ENCODE measurements at places on chromosomes 5 and 9. TPM values are rescaled to one million over a fixed set of nuclear protein-coding genes. Genes with fewer than 3 reads are reported as not detected.

DNA sequence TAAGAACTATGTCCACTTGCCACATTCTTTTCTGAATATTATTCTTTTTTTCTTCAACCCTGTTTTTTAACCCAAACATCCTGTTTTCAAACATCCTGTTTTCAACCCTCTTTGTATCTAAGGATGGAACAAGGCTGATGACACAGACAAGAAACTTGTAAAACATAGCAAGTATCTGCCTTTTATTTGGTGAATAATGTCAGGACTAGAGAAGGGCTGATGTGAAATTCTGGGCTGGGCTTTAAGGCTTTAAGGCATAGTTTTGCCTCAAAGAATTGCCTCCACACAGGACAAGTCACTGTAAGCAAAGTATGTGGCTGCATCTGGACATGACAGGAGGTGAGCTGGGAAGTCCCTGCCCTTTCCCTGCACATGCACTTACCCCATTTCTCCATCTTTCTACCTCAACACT lies 42.5 kb upstream of the RIC1 start:
- DNase-seq: no peak

GRCh38 chr9:8838136-8838535 lies 1038.6 kb upstream of the DMAC1 start:
- no peak for DNase-seq

DNA sequence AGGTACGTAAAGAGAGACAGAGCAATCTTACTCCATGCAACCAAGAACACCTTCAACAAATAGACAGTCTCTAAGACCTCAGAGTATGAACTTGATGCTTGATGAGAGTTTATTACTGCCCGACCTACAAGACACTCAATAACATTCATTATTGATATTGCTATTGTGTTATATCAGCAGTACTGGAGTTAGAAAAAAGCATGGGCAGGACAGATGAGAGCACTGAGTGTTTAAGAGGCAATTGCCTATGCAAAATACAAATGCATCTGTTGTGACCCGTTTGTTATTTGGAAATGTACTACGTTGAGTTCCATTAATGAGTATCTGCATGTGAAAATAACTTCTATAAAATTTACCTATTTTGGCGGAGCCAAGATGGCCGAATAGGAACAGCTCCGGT lies 8.1 kb upstream of the MARCOL start:
- DNase-seq: no peak

- DNase-seq: peak; percentile 41
These were observed 148.7 kb upstream of the SLC1A3 start for GRCh38 chr5:36457511-36458270.

DNA sequence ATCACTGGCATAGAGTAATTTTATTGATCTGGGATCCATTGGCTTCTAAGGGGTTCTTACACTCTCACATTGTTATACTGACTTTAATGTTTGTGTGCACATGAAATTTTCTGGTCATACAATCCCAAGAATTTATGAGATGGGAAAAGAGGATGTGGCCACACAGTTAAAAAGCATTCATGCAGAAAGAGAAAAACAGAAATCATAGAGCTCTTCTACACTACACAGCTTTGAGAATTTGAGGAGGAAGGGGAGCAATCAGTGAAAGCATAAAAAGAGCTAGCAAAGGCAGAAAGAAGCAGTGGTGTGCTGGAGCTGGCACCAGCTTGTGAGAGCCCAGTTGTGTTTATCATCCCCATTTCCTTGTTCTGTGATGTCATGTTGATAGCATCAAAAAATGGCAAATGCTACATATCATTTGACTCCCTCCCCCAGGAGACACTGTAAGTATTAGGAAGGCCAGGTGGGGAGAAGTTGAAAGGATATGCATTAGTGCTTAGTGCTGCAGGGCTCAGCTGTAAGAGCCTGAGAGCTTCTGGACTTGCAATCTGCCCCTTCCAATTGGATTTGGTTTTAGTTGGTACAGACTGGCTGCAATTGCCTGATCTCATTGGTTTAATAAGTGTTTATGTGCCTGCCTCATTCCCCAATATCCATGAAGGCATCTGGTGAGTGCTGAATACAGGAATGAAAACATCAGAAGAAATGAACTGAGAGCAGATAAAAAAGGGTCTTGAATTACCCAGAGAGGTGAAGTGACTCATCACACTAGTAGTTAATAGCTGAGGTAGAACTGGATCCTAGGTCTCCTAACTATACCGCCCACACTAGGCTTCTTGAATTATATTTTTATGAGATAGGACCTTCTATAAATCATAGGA lies 30.9 kb downstream of the RHOBTB3 start:
- no peak for DNase-seq

SEMA6A gene
- 53.5 TPM for total RNA-seq

Measured in SJCRH30 (cell line).